ENCODE measurements at places on chromosomes 7 and 10. TPM values are rescaled to one million over a fixed set of nuclear protein-coding genes. Genes with fewer than 3 reads are reported as not detected.

GRCh38 chr10:83023662-83024061 lies 1115.6 kb upstream of the GHITM start:
- DNase-seq, result no peak

DNA sequence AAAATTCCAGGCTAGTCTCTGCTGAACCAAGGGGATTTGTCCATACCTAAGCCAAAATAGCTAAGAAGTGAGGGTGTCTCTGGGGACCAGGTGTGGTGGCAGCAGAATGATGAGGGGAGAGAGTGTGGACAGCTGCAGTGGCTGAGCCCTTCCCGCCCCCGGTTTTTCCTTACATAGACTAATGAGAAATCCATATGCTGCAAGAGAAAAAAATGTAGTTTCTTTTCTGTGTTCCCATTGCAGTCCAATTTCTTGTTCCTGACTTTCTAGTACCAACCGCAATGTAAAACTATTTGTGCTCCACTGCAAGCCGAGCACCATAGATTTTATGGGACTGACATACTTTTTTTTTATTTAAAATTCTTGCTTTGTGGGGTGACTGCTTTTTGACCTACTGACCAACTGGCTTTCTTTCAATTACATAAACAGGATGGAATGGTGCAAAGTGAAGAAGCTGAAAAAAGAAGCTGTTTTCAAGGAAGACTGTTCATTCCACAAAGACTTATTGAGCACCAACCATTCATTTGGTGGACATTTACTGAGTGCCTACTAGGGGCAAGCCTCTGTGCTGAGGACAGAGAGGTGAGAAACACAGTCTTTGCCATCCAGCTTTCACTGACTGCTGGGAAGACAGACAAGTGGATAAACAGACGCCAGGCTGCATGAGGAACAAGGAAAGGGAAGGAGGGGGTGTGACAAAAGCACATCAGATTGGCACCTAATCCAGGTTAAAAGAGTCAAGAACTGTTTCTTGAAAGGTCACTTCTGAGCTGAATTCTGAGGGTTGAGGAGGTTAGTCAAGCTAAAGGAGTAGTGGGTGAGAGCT lies 9.8 kb downstream of the CEP41 start:
- no peak for DNase-seq

DNA sequence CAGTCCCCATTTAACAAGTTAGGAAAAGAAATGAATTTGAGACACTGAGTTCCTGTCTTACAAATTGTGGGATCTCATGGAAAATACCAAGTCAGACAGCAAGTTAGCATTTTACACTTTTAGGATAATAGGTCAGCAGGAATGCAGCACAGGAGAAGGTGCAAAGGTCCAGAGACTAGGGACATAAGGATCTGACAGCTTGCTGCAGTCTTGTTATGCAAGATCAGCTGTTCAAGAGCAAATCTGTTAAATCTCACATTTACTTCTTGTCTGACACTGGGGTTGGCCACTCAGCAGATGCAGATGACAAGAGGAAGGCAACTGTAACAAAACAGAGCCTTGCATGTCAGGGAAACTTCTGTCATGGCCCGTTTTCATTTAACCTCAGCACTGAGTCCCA lies 239.6 kb downstream of the PHF14 start:
- no peak for DNase-seq

DNA sequence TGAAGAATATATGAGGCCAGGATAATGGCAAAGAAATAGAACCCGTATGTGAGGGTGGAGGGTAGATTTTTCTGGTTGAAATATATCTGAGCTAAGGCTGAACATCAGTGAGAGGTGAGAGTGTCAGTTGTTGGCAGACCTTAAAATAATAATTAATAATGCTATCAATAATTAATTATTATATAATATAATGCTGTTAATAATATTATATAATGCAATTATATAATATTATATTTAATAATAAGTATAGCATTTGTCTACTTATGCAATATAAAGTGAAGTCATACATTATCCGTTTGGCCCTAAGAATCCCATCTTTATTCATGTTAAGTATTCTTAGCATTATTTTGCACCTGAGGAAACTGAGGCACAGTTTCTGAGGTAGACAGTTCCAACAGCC lies 269.9 kb upstream of the FZD8 start:
- no peak for DNase-seq

GRCh38 chr7:90654718-90655427 lies 58.8 kb downstream of the CDK14 start:
- DNase-seq, result no peak

The SERPINE1 gene
- 80.7 TPM for total RNA-seq

GRCh38 chr10:43667761-43668386 lies 19.2 kb upstream of the ZNF32 start:
- DNase-seq, result no peak

The GRM3 gene
- total RNA-seq, result not detected

DNA sequence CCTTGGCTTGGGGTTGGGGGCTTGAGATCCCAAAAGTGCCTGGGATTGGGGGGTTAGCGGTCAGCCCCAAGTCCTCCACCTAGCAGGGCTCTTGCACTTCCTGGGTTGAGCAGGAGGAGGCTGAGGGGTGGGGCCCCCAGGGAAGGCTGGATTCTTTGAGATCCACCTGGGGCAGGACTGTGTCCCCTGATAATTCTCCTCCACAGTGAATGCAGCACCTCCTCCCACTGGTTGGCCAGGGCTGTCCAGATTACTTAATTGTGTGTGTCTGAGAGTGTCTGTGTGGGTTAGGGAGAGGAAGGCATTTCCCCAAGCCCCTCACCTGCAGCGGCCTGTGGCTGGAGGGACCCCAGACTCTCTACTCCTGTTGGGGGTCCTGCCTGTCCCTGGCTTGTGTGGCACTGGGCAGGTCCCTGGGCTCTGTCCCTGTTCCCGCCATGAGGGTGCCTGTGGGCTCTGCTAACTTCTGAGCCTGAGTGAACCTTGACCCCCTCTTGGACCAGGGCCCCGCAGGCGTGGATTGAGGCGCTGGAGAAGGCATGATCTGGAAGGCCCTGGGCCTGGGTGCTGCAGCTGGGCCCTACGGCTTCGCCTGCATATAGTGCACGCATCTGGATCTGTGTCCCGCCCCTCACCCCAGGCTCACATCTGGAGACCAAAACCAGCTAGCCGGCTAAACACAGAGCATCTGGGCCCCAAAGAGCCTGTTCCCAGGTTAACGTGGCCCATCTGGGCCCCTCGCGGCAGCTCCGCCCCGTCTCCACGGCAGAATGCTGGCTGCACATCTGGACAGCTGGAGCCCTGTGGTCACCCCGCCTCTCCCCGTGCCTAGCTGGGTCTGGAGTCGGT lies 10.4 kb downstream of the TMEM270 start:
- DNase-seq, result no peak

GRCh38 chr7:133613250-133613790 lies 360.4 kb downstream of the EXOC4 start:
- DNase-seq, result no peak

The MYL10 gene
- total RNA-seq, result not detected

The CREB5 gene
- total RNA-seq, result 54.7 TPM

The APBB1IP gene
- 8.5 TPM for total RNA-seq

The PDK4 gene
- total RNA-seq, result 996 TPM

- no peak for DNase-seq
Observed at GRCh38 chr10:73588656-73589055, 2.5 kb downstream of the USP54 start.

DNA sequence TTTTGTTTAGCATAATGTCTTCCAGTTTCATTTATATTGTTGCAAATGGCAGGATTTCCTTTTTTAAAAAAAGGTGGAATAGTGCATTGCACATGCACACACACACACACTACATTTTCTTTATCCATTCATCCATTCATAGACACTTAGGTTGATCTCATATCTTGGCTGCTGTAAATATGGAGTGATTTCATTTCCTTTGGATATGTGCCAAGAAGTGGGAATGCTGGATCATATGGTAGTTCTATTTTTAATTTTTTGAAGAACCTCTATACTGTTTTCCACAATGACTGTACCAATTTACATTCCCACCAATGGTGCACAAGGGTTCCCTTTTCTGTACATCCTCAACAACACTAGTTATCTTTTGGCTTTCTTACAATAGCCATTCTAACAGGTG lies 68.9 kb downstream of the EBLN1 start:
- DNase-seq, result no peak

- no peak for DNase-seq
Observed at GRCh38 chr10:79382491-79382941, 35.2 kb downstream of the PPIF start.

DNA sequence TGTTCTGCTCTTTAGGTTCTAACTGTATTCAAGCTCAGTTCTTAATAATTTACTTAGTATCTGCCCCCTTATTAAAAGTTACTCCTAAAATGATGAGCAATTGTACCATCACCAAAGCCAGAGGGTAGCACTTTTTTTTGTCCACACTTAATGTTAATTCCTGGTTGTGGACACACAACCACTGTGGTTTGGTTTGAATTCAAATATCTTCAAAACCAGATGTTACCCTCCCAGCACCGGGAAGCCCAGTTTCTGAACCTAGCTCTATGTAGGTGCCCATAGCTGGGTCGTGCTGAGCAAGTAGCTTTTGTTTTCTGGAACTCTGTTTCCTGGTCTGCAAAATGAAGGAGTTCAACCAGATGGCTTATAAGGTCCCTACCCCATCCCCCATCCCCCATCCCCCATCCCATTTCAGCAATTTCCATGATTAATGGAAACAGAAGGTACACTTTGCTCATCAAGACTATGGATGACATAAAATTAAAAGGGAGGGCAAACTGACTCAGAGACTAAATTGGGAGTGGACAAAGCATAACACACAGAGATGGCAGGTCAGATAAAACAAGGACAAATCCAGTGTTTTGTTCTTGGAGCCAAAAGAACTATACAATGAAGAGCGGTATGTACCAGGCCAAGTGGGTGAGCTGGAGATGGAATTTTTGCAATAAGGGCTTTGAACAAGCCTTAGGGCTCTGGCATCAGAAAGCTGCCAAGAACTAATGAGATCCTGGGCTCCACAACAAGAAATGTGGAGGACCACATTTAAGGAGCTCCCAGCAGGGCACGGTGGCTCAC lies 56.7 kb downstream of the DLG5 start:
- no peak for DNase-seq

GRCh38 chr10:3178042-3178441 lies 5.5 kb upstream of the PITRM1 start:
- no peak for DNase-seq

- no peak for DNase-seq
Observed at GRCh38 chr10:125316436-125316835, 156.1 kb upstream of the CTBP2 start.

The OR13A1 gene
- not detected for total RNA-seq

DNA sequence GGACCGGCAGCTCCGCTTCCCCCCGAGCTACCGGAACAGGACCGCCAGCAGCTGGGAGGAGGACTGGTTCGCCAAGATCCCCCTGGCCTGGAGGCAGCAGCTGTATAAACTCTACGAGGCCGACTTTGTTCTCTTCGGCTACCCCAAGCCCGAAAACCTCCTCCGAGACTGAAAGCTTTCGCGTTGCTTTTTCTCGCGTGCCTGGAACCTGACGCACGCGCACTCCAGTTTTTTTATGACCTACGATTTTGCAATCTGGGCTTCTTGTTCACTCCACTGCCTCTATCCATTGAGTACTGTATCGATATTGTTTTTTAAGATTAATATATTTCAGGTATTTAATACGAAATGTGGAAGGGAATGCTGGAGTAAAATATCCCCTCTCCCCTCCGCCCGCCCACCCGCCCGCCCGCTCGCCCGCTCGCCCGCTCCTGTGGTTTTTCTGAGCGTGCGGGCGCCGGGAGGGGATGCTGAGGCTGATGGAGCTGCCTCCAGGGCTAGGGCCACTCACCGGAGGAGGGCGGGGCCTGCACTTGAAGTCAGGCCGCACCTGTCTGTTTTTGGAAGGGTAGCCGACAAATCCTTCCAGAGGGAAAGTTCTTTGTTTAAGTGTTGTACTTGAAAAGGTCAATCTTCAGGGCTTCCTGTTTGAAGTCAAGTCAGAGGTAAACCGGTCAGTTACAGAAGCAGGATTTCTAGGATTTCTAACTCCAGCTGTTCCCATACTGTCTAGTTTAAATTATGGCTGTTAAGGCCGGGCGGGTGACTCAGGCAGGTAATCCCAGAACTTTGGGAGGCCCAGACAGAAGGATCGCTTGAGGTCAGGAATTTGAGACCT lies 30.5 kb downstream of the CHST12 start:
- no peak for DNase-seq

DNA sequence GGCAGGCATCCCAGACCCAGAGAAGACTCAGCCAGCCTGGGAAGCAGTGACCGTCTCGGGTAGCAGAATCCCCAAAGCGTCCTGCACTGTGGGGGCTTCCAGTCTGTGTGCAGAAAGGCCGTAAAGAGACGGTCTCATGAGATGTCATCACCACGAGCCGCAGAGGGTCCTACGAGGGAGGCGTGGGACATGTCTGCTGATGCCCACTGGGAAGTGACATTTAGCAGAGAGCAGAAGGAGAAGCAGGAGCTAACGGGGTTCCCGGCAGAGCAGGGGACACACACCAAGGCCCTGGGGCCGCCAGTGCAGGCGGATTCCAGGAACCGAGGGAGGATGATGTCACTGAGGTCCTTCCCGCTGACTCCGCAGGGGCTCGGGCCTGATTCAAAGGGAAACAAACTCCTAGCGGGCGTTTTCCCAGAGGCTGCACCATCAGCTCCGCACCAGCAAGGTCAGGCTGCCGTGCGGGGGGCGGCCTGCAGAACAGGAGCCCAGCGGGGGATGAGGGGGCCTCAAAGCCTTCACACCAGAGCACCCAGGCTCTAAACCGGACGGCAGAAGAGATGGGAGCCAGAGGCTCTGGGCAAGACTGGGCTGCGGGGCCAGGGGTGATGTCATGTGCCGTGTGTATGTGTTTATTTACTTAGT lies 85.4 kb upstream of the PDGFA start:
- DNase-seq, result no peak

The ZNF736 gene
- 9.5 TPM for total RNA-seq

DNA sequence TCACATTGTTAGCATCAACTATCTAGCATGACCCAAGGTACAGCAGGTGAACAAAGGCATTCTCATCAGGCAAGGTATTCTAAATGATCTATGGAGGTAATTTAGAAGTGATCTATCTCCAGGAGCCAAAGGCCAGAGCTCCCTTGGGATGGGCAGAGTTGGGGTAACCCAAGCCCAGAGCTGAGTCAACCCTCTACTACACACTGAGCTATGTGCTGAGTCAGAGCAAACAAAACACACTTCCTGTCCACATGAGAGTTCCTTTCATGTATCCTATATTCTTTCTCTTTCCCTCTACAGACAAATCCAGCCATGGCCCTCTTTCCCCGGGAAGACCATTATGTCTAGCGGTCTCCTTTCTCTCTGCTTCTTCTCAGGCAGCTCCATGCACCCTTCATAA lies 68.2 kb upstream of the AGK start:
- DNase-seq, result no peak

The DGKI gene
- total RNA-seq, result 1.5 TPM

DNA sequence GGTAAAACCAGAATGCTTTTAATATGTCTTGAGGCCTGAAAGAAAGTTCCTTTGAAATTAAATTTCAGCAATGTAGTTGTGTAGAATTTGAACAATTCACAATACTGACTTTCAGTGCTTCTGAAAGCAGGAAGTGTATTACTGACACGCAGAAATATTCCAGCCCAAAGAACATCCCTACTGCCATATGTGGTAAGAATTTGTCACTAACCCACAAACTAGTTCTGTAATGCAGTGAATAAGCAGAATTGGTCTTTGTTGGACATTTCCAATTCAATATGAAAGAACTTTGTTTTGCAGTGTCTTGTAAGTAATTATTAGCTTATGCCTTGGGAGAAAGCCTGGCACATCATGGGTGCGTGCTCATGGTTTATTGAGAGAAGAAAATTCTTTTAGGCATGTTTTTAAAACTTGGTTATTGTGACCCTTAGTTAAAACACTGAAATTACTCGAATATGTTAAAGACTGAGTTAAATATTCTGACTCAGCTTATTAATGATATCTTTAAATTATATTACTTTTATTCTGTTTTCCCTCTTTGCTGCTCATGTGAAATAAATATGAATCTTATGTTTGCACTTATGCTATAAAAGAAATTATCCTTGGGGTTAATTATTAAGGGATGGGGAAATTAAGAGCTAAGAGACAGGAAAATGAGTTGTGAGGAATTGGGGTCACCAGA lies 33.4 kb downstream of the PTPN12 start:
- no peak for DNase-seq

All from omental fat pad (tissue), 4 donors.